ENCODE measurements at places on chromosomes 13 and 19. TPM values are rescaled to one million over a fixed set of nuclear protein-coding genes. Genes with fewer than 3 reads are reported as not detected.

IZUMO4 gene
- total RNA-seq, result 15.5 TPM

NXNL1 gene
- not detected for total RNA-seq

CGB8 gene
- not detected for total RNA-seq

GPR12 gene
- not detected for total RNA-seq

ZSCAN22 gene
- 1.9 TPM for total RNA-seq

SLC5A5 gene
- total RNA-seq, result 2.9 TPM

ZNF835 gene
- total RNA-seq, result 5.6 TPM

All from T-cell (primary cell).